ENCODE measurements at places on chromosomes 2 and 18.

GRCh38 chr18:58860747-58861231, 3.9 kb upstream of the ZNF532 start:
- no peak for DNase-seq

DNA sequence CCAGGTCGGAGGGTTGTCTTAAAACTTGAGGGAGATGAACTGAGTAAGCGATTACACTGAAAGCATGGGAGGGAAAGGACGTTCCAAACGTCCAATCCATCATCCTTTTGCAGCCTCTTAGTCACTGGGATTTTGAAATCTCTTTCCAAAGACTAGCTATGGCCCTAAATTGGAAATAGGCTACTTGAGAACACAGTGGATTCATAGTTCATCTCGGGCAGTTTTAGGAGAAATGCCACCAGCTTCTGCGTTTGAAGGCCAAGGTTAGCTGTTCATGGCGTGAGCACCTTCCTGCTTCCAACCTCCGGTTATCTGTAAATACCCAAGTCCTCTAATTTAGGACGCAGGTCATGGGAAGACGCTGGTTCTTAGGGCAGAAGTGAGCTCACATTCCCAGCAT, 821 bp upstream of the EML6 start:
- DNase-seq, result no peak

DNA sequence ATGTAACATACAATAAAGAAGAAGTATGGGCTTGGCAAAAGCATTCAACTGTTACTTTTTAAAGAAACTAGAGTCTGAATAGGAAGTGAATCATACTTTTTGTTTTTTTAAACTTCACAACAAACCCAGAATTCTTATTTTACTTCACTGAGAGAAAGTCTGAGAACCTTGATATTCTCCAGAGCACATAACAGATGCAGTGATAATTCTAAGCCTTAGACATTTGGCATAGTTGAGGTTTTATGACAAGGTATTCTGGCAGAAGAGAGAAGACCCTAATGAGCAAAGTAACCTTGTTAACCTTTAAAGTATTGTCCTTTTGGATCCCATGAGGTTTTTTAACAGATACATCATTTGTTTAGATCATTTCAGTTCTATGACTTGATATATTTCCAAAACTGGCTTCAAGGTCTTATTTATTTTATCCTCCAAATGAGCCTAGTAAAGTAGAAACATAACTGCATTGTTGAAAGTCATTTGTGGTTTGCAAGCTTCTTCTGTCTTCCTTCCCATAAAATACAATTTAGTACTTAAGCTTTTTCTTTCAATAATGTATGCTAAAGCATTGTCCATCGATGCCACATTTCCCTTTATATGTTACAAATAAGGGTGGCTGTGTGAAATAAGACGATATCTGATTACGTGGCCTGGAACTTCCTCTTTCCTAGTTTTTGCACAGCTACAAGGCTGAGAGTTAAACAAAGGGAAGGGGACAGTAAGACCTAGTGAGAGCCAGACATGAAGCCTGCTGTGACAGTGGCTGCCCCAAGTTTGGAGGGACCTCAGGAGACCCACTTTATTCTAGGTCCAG, 86.1 kb upstream of the ITPRID2 start:
- no peak for DNase-seq

DNA sequence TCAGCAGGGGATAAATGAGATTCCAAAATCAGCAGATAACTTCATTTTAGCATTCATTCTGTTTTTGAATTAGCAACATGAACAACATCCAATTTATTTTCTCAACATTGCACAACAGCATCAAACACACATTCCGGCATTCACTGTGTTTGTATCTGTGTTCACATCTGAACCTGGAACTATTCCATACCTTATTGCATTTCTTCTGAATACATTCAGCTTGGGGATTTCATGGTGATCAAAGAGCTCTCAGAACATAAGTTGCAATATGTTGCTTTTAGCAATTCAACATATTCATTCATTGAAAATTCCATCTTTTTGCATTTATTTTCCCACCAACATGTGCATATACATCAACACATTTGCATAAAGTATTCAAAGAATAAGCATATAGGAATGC, 1431.7 kb upstream of the PIK3C3 start:
- no peak for DNase-seq

GRCh38 chr2:126699018-126699417, 43.1 kb downstream of the GYPC start:
- no peak for DNase-seq

- DNase-seq, result no peak
These were observed 101.0 kb upstream of the DNAJC10 start for GRCh38 chr2:182615036-182615435.

- no peak for DNase-seq
These were observed 145.8 kb downstream of the ZFP36L2 start for GRCh38 chr2:43080571-43081021.

DNA sequence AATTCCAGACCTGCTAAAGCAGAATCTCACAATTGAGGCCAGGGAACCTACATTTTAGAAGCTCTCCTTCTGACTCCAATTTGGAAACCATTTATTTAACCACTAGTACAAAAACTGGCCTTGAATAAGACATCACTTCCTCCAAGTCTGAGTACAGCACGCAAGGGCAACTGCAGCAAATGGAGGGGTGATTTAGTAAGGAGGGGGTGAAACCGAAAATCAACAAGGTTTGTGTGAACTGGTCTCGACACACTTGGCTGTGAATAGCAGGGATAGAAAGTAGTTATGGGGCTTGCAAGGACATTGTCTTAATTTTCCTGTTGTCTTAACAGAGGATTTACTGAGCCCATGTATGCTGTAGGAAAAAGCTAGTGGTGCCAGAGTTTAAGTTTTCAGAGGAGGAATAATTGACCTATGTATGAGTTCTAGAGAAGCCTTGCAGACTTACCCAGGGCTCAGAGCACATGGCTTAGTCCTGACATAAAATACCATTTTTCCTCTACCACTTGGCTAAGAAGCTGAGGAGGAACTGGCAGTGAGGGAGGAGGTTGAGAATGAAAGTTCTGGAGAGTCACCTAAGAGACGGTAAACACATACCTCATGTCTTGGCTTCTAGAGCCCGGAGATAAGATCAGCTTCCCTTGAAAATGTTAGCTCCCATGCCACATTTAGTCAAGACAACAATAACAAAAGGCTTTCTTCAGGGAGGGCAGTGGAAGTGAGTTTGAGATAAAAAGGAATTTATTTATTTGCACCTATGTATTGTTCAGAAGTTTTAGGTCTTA, 114.8 kb downstream of the SMAD2 start:
- DNase-seq, result no peak

DNA sequence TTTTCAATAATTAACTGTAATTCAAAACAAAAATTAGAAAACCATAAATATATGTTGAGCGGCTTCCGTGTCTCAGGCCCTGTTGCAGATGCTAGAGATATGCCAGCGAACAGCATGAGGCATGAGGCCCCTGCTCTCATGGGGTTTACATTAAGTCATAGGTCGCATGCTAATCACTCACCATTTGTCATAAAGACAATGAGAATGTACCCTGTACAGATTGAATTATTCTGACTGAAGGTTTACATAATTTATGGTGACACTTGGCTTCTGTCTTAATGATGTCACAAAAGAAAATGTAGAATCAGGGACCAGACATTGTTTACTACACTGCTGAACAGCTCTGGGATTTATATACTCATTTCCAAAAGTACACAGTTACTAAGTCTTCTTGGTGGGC, 5.9 kb upstream of the VAPA start:
- DNase-seq, result no peak

Data from NCI-H526 treated with DMSO at 0.1 percent for 48 hours (cell line).